NCI-H2227 treated with DMSO at 0.1 percent for 48 hours (cell line): ENCODE measurements at places on chromosomes 6 and 20.

- DNase-seq = no peak
These were observed 32.5 kb downstream of the POFUT1 start for GRCh38 chr20:32240205-32240604.

DNA sequence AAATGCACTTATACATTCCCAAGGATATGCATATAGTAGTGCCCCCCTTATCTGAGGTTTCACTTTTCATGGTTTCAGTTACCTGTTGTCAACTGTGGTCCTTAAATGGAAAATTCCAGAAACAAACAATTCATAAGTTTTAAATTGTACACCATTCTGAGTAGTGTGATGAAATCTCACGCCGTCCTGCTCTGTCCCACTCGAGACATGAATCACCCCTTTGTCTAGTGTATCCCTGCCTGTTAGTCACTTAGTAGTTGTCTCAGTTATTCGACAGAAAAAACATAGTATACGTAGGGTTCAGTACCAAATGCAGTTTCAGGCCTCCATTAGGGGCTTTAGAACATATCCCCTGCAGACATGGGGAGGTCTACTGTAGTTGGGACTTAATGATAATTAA, 57.0 kb downstream of the MAP1LC3A start:
- no peak for DNase-seq

DNA sequence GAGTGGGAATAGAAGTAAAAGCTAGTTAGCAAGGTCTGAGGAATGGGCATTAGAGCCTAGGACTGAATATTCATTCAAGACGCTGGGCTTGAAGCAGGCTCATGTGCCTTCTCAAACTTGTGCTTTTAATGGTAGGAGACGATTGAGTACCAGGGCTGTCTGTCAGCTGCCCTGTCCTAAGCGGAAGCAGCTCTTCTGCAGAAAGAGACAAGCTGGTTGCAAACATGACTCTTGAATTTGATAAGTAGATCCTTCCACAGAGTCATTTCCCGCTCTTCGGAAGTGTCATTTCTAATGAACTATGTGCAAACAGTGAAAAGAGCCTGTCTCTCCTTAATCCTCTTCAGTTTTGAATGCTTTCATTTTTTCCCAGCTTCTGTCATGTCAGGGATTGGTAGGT, 176.4 kb downstream of the TFAP2B start:
- no peak for DNase-seq

GRCh38 chr6:74551896-74552295, 654.0 kb downstream of the COL12A1 start:
- no peak for DNase-seq

GRCh38 chr20:13337090-13337784, 116.2 kb downstream of the ISM1 start:
- DNase-seq = no peak

DNA sequence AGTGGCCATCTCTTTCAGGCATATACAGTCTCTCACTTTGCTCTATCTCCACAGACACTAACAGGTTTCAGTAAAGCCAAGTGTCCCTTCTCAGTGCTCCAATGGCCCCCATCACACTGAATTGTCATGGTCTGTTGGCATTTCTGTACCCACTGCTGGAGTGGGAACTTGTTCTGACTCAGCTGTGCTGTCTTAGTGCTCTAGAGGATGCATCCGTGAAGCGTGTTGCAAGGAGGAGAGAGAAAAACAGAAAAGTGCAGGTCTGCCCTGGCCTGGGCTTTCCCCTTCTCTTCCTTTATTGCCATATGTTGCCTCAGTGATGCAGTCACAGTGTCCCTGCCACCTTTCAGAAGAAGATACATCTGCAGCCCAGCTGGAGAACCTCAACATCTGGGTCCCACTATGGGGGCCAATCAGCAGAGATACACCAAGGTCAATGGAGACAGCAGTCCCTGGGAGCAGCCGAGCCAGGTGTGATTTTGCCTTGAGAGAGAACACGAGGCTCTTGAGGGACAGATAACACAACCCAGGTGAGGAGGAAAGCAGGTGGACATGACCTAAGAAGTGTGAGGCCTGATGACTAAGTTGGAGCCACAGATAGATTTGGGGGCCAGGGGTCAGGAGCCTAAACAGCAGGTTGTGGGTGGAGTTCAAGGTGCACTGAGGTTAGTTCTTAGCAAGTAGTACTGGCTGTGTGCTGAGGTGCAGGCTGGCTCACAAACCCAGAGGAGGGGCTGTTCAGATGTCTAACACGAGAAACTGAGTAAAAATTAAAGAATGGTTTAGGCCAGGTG, 5.6 kb upstream of the PLCG1 start:
- DNase-seq = no peak

DNA sequence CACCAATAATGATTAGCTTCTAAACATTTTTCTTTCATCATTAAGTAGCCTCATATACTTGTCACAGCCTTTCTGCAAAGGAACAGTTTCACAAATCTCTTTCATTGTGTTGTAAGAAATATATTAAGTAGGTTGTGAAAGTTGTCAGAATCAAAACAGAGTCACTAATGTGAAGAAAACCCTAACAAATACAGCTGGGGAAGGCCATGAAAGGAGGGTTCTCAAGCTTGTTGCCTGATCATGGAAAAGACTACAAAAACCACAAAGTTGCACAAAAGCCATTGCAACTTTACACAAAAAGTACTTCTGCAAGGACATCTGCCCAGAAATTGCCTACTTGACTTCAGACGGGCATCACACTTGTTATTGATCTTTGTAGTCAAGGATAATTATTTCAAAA, 216.1 kb downstream of the ALDH8A1 start:
- no peak for DNase-seq

- peak; percentile 59 for DNase-seq
These were observed 28.4 kb downstream of the PRDM1 start for GRCh38 chr6:106114492-106114891.

DNA sequence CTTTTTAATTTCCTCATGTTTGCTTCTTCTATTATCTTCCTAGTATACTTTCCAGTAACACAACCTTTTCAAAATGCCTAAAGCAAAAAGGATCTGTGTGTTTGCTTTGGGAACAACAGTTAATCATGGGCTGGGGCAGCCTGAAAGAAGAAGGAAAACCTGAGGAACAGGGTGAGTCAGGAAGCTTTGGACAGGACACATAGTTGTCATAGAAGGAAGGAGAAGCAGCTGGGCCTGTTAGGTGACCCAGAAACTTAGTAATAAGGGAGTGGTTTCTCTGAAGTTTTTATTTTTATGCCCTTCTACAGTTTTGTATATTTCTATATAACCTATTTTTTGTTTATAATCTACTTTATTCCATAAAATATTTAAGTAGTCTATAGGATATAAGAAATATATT, 61.4 kb downstream of the CD24 start:
- no peak for DNase-seq

- DNase-seq = no peak
These were observed 36.1 kb downstream of the F13A1 start for GRCh38 chr6:6284221-6284966.

GRCh38 chr6:142088858-142089216, 43.9 kb upstream of the GJE1 start:
- no peak for DNase-seq

- DNase-seq = no peak
These were observed 31.9 kb downstream of the NRSN1 start for GRCh38 chr6:24157886-24158285.

DNA sequence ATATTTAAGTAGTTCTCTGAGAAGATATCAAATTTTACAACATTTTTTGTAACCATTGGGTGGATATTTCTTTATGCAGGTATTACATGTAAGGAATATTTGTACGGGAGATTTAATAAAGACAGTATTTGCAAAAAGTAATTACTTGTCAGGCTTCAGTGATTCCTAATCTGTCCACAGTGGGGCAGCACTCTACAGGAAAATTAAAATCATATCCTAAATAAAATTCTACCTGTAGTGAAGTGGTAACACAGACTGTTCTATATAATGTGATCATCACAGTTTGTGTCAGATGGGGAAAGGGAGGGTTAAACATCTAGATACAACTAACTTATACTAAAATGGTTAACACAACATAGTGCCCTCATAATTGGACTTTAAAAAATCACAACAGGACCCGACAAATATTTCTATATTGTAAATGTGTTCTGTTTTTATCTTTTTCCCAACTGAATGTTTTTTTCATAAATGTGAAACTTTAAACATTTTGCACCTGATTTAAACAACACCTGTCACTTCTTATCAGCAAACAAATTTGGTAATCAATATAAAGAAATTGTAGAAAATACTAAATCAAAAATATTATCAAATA, 145.6 kb upstream of the MANEA start:
- DNase-seq = peak; percentile 53

- no peak for DNase-seq
These were observed 31.3 kb downstream of the OR2A4 start for GRCh38 chr6:131669891-131670290.

DNA sequence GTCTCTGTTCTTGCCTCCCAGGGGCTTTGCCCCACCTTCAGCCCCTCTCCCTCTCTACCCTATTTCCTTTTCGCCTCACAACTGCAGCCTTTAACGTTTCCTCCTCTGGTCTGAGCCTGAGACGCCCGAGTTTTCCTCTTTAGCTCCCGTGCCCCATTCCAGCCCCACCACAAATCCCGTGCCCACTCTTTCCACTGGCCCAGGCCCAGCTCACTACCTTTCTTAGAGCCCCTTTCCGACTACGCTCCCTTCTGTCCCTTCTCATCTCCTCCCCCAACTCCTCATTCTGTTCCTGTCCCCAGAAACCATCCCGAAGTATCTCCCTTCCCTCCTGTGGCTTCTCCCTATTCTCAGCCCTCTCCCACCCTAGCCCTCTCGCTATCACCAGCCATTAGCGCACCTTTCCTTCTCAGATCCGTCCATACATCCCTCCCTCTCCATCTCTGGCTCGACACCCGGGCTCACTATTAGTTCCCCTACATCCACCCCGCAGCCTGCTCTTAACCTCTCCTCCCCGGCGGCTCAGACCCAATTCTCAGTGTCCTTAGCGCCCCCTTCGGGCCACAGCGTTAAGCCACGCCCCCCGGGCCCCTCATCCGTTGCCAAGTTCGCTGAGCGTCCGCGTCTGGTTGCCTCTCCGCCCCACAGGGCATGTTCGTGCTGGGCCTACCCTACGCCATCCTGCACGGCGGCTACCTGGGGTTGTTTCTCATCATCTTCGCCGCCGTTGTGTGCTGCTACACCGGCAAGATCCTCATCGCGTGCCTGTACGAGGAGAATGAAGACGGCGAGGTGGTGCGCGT, 2.7 kb downstream of the SLC32A1 start:
- DNase-seq = no peak

DNA sequence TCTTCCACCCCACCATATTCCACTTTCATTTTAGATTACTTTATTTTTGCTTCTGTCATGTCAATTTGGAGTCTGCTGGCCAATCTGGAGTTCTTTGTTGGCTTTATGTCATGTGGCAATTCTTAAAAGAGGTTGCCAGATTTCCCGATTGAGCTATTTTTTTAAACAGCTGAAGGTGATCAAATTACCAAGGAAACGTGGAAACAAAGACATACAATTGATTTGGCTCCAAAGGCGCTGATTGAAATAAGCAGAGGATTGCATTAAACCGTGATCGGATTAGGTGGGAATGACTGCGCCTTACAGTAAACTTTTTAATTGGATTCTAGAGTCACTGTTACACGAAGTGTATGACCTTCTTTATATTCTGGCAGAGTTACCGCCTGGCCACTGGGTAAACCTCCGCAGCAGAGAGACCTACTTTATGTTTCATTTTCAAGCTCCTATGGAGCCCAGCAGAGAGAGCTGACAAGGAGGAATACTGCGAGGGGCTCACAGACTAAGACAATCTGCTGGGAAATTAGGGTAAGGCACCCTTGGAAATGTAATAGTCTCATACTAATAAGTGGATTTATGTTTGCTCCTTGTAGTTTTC, 37.9 kb downstream of the SIM1 start:
- no peak for DNase-seq

DNA sequence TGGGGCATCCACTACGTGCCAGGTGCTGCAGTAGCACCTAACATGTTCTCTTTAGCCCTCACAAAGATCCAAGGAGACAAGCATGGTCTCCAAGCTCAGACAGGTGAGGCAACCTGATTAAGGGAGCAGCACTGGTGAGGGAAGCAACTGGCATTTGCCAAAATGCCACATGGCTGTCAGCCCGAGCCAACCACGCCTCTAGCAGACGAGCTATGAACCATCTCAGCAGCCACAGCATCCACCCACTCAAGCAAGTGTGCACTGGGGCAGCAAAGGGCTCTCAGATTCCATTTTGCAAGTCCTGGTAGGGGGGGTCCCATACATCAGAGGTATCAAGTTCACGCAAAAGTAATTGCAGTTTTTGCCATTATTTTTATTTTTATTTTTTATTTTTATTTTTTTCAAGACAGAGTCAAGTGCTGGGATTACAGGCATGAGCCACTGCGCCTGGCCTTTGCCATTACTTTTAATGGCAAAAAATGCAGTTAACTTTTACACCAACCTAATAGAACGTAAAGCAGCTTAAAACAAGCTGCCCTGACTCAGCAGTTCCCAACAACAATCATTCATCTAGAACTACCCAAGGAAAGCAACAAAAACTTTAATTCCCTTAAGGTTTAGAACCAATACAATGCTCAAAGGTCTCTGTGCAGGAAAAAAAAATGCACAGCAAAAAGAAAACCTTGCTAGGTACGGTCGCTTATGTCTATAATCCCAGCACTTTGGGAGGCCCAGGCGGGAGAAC, 36.3 kb upstream of the SPDEF start:
- no peak for DNase-seq
